ENCODE measurements at places on chromosomes 16 and 17.
A peak's percentile ranks its signal among the peaks of the same experiment; 100 is the strongest.

DNA sequence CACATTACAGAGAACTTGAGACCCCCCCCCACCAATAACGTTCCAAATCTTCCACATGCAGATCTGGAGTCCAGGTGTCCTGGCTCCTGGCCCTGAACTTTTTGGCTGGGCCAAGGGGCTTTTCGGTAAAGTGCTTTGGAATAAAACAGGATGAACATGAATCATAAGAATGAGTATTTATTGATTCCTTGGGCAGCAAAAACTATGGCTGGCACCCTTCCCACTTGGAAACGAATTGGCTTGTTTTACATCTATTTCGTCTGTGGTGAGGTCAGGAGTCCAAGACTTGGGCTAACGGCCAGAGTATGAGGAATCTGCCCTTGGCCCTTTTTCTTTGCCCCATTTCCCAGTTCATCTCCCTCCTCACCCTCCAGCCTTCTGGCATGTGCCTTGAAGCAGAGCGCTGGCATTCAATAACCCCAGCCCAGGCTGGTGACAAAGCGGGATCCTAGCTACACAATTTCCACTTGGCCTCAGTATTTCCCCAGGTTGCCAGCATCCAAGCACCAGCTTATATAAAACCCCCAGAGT lies 4.1 kb upstream of the UBTF start:
- ATAC-seq, result no peak

- ATAC-seq, result no peak
These were observed 149.7 kb downstream of the SNX29 start for GRCh38 chr16:12126091-12126806.

GRCh38 chr17:53971361-53971760 lies 148.6 kb downstream of the KIF2B start:
- ATAC-seq, result no peak

DNA sequence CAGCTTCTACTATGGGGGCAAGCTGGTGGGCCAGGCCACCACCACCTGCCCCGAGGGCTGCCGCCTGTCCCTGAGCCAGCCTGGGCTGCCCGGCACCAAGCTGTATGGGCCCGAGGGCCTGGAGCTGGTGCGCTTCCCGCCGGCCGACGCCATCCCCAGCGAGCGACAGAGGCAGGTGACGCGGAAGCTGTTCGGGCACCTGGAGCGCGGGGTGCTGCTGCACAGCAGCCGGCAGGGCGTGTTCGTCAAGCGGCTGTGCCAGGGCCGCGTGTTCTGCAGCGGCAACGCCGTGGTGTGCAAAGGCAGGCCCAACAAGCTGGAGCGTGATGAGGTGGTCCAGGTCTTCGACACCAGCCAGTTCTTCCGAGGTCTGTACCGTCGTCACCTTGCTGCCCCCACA lies 19.5 kb downstream of the IRF8 start:
- no peak for ATAC-seq

- ATAC-seq, result peak; percentile 60
These were observed 24.0 kb upstream of the VPS4A start for GRCh38 chr16:69286941-69287713.

GRCh38 chr16:73389085-73389484 lies 341.2 kb upstream of the ZFHX3 start:
- ATAC-seq, result no peak

GRCh38 chr16:129075-129474 lies 9.4 kb downstream of the NPRL3 start:
- ATAC-seq, result no peak

- peak; percentile 3 for ATAC-seq
These were observed 527 bp downstream of the EIF5A start for GRCh38 chr17:7307686-7308624.

DNA sequence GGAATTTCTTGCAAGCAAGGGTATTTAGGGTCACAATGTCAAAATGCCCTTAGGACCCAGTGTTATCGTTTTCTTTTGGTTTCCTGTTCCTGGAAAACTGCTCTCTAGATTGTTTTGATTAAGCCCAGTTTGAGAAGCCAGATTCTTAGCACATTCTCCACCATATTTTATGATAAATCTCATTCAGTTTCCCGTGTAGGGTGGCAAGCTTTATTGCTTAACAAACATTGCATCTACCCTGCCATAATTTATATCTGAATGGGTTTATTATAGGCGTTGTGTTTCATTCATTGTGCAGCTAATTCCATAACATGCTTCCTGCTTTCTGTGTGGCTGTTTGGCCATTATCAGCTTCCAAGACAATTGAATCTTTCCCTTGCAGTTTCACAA lies 389.1 kb upstream of the DYNLRB2 start:
- ATAC-seq, result no peak

GRCh38 chr16:88905563-88905962 lies 39.1 kb upstream of the PABPN1L start:
- peak; percentile 14 for ATAC-seq

- peak; percentile 74 for ATAC-seq
These were observed 18.4 kb downstream of the PDILT start for GRCh38 chr16:20385844-20386832.

DNA sequence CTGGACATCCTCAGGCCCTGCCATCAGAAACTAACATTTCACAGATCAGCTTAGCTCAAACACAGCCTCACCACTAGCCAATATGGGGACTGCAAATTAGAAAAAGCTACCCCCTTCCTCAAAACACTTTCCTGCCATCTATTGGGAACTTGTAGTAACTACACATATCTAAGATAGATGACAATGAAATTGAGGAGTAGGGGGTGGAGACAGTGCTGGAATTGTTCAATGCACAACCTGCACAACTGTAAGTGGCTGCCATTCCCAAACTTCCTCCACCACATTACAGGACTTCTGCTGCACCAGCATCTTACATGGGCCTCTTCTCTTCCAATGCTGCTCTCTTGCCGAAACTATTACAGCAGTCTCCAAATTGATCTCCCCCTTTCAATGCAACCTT lies 21.9 kb downstream of the AIPL1 start:
- ATAC-seq, result peak; percentile 82

DNA sequence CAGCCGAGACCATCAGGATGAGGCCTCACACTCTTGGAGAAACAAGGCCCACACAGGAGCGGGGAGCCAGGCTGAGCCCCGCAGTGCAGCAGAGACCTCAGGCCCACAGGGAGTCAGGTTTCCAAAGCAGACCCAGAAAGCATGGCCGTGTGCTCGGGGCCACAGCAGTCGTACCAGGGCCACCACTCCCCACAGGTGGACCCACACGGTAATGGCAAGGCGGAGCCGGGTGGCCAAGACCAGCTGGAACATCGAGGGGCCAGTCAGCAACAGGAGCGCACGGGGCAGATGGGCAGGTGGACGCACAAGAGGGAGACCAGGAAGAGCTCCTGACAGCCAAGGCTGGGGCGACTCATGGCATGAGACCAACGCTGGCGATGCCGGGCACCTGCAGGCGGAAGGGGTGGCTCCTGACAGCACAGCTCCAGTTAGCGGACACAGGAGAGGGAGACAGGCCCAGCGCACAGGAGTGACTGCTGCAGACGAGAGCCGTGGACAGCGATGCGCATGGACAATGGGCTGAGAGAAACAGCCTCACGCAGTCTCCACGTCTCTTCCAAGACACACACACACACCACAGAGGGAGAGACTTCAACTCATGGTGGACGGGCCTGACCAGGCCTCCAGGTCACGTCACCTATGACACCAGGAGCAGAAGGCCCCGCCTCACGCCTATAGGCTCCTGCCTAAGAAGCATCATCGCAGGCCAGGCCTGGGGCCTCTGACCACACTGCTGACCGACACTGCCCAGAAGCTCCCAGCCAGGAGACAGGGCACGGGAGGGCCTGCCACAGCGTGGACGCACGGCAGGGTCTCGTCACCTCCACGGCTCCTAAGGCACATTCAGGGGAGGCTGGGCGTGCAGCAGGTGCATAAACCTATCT lies 58.6 kb downstream of the ZNF778 start:
- ATAC-seq, result no peak

DNA sequence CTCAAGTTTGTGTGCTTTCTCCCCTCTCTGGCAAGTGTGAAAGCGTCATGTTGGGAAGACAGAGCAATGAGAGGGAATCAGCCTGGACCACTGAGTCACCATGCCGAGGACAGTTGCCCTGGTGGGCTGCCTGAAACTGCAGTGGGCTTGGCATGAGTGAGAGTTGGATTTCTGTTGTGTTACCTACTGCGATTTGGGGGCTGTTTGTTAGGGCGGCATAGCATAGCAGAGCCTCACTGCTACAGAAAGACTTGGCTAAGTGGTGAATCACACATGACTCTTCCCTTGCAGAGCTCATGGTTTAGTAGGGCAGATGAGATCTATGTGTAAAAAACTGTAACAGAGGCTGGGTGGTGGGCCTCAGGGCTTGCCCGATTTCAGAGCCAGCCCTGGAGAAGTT lies 324.6 kb downstream of the C16orf95 start:
- no peak for ATAC-seq

- 0 out of 3 replicates have a peak, but pooled peaks have one; percentile 44 for ATAC-seq
These were observed 148.3 kb downstream of the KATNIP start for GRCh38 chr16:27698266-27698665.

DNA sequence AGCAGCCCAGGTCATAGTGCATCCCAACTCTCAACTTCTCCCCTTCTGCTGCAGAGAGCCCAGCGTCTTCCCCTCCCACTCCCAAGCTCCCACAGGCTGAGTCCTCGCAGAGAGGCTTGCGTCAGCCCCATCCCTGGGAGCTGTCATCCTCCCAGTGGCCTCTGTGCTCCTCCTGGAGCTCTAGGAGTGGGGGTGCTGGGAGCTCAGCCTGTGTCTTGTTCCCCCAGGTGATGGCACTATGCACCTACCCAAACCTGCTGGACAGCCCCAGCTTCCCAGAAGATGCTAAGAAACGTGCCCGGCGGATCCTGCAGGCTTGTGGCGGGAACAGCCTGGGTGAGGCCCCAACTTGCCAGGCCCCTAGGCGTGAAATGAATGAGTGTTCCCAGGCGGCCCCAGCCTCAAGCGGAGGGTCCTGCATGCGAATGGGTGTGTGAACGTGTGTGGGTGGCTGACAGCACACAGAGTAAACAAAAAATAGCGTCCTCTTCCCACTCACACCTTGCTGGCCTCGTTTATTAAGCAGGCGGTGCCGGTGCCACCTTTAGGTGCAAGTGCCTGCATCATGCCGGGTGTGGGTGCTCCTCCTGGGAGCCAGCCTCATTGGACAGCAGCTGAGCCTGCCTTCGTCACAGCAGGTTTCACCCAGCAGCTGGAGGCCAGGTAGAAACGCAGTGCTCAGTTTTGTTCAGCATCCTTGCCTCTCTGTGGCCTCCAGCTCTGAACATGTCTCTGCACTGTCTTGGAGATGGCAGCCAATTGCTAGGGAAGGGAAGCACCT lies 16.5 kb downstream of the GPT2 start:
- no peak for ATAC-seq

DNA sequence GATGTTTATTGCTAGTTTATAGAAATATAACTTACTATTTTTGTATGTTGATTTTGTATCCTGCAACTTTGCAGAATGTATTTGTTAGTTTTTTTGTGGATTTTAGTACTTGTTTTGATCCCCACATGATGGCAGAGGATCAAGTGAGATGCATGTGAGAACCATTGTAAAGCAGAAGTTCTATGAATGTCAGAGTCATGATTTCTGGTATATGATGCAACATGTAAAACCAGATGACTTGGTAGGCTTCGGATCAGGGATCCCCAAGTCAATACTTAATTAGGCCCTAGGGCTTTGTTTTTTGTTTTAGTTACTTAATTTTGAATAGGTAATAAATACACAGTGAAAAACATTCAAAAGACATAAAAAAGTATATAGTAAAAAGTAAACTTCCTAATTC lies 45.8 kb downstream of the ESRP2 start:
- no peak for ATAC-seq

GRCh38 chr16:12395268-12395667 lies 408.4 kb downstream of the CPPED1 start:
- ATAC-seq, result no peak

GRCh38 chr17:8739097-8739496 lies 5.5 kb downstream of the CCDC42 start:
- no peak for ATAC-seq

- no peak for ATAC-seq
These were observed 22.3 kb upstream of the BRD7 start for GRCh38 chr16:50390914-50391716.

GRCh38 chr16:4293822-4294457 lies 21.1 kb upstream of the TFAP4 start:
- ATAC-seq, result peak; percentile 97

DNA sequence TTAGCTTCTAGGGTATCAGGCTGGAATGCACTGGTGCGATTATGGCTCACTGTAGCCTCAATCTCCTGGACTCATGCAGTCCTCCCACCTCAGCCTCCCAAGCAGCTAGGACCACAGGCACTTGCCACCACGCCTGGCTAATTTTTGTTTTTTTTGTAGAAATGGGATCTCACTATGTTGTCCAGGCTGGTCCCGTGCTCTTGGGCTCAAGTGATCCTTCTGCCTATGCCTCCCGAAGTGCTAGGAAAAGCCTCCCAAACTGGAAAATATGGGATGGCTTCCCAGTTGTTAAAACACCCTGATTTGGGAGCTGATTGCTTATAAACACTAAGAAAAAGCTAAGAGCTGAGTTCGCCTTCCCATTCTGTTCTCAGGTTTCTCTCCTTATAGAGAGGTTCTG lies 6.6 kb upstream of the ZNF263 start:
- ATAC-seq, result no peak

DNA sequence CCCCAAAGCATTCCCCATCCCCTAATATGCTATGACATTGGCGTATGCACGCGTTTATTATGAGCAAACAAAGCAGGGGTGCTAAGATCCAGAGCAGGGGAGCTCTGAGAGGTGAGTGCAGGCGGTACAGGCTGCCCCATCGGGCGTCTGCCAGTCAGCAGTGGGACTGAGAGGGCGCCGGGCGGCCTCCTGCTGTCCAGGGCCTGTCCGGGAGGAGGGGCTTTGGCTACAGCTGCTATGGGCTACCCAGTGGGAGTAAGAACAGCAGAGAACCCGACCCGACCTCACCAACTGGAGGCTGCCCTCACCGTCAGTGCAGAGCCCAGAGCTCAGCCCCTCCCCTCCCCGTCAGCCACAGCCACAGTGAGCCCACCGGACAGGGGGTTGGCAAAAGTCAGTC lies 18.5 kb upstream of the AATK start:
- peak; percentile 19 for ATAC-seq

DNA sequence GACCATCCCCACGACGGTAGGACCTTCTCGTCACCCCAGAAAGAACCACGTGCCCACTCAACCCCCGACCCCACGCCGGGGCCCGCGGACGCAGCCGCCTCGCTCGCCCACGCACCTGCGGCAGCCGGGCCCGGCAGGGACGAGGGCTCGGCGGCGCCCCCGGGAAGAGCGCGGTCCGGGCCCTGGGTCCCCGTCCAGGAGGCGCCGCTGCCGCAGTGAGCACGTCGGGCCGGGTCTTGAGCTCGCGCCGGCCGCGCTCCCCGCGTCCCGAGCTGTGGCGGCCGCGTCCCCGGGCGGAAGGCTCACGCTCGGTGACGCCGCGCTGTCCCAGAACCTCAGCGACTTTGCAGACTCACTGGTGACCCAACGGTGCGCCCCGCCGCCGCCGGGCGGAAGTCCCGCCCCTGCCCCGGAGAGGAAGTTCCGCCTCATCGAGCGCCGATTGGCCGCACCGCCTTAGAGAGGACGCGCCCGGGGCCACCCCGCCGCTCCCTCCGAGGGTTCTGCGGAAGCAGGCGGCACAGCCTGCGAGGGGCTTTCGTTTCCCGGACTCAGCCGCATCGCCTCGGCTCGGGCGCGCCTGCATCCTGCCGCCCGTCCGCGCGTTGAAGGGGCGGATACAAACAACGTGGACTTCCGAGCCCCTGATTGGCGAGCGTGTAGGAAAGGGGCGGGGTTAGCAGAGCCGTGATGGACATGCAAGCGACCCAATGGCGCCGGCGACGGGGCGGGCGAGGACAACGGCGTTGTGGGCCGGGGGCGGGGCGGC lies 793 bp upstream of the RAB40C start:
- peak; percentile 82 for ATAC-seq

All from SK-N-SH treated with all-trans-retinoic acid at 6 μM for 48 hours (cell line).